ENCODE measurements at places on chromosomes 1 and 21.

DNA sequence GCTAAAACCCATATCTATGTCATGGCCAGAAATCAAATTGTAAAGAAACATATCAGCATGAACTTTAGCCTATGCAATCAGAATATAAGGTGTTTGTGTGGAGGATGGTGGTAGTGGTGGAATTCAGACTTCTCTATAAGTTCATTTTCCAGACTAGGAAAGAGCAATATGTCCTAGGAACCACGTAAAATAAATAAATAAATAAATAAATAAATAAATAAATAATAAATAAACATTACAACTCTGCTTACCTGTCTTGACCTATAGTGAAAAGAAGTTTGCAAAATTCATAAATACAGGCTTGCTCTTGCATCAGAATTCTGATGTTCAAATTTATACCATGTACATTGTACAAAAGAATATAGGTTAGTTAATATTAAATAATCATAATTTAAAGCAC is 1382.6 kb upstream of the ADGRL2 start:
- DNase-seq = no peak

DNA sequence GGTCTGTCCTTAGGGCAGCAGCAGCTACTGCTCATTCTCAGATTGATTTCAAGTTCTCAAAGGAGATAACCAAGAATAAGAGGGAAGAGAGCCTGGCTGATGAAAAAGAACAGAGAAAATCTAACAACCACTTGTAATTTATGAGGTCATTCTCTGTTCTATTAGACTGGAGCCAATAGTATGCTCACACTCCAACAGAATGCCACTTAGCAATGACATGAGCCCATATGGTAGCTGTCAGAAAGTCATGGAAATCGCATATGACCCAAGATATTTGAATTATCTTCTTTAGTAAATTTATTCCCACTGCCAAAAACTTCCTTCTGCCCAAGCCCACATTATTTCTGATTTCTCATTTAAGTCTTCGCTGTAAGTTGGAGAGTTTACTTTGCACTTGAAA is 53.7 kb upstream of the PLA2G4A start:
- no peak for DNase-seq

DNA sequence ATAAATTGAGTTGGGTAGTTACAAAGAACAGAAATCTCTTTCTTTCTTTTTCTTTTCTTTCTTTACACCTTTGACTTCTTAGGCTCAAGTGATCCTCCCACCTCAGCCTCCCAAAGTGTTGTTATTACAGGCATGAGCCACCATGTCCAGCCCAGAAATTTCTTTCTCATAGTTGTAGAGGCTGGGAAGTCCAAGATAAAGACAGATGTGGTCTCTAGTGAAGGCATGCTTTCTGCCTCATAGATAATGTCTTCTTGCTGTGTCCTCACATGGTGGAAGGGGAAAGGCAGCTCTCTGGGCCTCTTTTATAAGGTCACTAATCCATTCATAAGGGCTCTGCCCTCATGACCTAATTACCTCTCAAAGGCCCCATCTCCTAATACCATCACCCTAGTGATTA is 64.0 kb upstream of the DNAJC6 start:
- no peak for DNase-seq

GRCh38 chr1:196723325-196724185 is 51.1 kb upstream of the CFHR3 start:
- DNase-seq = peak; percentile 36

DNA sequence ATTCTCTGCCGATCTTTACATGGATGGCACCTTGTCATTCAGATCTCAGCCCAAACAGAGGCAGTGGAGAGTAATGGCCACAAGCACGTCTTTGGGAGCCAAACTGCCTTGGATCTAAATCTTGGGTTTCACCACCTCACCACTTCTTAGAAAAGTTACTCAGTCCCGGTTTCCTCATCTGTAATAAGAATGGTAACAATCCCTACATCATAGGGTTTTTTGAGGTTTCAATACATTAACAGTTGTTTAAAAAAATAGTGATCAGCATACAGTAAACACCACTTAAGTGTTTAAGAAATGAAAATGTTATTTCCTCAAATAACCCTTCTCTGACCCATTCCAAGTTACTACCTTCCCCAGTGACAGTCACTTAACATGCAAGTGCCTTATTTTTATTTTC is 38.5 kb upstream of the KCNA3 start:
- DNase-seq = no peak

GRCh38 chr1:219751870-219752507 is 139.1 kb upstream of the ZC3H11B start:
- DNase-seq = no peak

DNA sequence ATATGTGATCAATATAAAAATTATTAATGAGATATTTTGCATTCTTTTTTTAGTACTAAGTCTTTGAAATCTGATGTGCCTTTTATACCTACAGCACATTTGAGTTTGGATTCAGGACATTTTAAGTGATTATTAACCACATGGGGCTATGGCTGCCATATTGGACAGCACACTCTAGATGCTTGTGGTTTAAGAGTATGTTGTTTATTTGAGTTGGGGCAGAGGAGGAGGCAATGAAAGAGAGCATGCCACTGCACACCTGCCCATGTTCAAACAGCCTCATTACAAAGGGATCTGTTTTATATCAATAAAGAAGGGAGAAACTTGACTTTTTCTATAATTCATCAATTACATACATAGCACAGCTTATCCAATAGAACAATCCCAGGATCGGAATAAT is 99.4 kb upstream of the EDEM3 start:
- DNase-seq = no peak

DNA sequence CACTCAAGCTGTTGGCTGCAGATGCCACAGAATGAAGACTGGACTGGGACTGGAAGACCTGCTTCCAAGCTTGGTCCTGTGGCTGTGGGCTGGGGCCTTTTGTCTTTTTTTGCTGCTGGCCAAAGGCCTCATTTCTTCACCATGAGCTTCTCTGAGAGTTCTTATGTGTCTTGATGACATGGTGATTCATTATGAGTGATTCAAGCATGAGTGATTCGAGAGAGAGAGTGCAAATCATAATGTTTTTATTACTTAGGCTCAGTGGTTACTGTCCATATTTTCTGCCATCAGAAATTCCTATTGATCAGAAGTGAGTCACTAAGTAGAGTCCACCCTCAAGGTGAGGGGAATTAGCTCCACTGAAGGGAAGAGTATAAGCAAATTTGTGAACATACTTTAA is 94.0 kb downstream of the PCP4 start:
- DNase-seq = no peak

GRCh38 chr1:23066075-23066474 is 46.8 kb downstream of the KDM1A start:
- DNase-seq = no peak

GRCh38 chr1:64404202-64404601 is 65.7 kb upstream of the CACHD1 start:
- no peak for DNase-seq

DNA sequence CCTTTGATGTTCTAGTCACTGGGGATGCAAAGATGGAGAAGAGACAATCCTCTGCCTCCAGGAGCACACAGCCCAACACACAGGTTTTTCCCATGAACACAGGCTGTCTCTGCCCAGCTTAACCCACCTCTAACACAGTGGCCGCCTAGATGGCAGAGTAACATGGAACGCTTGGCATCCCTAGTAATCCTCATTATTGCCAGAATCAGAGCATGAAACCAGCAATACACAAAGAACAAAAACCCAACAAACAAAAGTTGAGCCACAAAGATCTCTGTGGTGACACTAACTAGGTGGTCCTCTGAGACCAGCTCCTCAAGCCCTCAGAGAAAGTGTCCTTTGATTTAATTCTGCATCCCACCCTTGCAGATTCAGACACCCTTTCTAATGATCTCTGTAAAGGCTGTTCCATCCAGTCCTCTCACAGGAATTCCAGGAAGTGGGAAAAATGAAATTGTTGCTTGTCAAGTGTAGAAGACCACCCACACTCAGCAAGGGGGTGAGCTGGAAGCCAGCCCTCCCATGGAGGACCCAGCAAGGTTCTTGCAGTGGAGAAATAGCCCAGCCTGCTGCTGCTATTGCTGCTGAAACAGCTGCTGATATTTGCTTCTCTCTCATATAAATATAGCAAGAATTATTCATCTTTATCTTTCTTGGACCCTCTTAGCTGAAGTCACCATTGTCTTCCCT is 7.4 kb upstream of the ATP2B4 start:
- DNase-seq = no peak

- DNase-seq = no peak
Measured at GRCh38 chr1:116567790-116568661, 2.8 kb downstream of the CD58 start.

GRCh38 chr1:46403916-46404315 is 9.8 kb downstream of the FAAH start:
- DNase-seq = no peak

DNA sequence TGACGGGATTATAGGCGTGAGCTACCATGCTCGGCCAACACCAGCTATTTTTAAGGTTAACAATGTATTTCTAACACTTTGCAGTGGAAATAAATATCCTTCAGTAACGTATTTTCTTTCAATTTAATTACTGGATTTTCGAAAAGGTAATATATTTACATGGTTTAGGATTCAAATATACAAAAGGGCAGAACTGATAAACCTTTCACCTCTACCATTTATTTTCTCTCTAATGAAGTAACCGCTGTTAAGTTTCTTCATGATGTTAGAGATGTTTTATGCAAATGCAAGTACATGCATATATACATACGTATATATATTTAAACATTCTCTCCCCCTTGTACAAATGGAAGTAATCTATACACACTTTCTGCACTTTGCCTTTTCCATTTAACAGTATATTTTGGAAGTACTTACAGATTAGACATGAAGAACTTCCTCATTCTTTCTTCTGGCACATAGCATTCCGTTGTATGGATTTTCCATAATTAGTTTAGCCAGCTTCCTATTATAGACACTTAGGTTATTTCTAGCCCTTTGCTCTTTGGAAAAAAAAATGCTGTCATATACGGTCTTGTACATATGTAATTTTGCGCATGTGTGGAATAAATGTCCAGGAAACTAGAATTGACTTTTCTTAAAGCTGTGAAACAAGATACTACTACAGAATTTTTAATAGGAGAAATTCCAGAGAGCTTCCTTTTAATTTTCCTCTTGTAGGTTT is 14.9 kb upstream of the HJV start:
- DNase-seq = no peak

DNA sequence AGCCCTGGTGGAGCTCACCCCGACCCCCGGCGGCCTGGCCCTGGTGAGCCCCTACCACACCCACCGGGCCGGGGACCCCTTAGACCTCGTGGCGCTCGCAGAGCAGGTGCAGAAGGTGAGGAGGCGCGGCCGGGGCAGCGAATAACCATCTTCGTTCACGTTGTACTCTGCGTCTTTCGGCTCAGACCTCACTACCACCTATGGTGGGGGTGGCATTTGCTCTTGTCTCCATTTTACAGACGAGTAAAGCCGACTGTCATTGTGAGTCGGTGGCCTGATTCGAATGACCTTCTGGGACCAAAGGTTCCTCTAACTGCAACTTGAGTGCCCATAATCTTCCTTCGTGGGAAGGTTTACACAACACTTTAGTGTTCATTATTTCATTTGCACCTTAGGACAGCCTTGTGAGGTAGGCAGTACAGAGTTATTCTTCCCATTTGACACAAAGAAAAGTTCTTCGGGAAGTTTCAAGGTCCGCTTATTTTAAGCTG is 506 bp downstream of the C1orf50 start:
- DNase-seq = no peak

GRCh38 chr1:29236712-29237128 is 398 bp downstream of the PTPRU start:
- no peak for DNase-seq

GRCh38 chr1:156623946-156624813 is 5.0 kb downstream of the HAPLN2 start:
- peak; percentile 60 for DNase-seq

DNA sequence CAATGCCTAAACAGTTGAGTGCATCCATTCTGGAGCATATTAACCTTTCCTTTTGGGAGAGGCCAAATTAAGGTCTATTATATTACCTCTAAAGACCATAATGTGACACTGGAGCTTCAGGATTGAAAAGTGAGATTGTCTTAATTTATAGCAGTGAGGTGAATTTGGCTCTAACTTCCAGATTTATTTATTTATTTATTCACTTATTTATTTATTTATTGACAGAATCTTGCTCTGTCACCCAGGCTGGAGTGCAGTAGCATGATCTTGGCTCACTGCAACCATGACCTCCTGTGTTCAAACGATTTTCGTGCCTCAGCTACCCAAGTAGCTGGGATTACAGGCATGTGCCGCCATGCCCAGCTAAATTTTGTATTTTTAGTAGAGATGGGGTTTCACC is 19.1 kb downstream of the ZCCHC17 start:
- DNase-seq = no peak
